ENCODE measurements at places on chromosomes 11 and 22.

- DNase-seq = no peak
Measured at GRCh38 chr11:121958971-121959325, 157.1 kb downstream of the BLID start.

GRCh38 chr11:71500601-71501021 lies 26.5 kb upstream of the KRTAP5-7 start:
- DNase-seq = no peak

- DNase-seq = no peak
Measured at GRCh38 chr11:134481135-134481534, 69.1 kb upstream of the B3GAT1 start.

DNA sequence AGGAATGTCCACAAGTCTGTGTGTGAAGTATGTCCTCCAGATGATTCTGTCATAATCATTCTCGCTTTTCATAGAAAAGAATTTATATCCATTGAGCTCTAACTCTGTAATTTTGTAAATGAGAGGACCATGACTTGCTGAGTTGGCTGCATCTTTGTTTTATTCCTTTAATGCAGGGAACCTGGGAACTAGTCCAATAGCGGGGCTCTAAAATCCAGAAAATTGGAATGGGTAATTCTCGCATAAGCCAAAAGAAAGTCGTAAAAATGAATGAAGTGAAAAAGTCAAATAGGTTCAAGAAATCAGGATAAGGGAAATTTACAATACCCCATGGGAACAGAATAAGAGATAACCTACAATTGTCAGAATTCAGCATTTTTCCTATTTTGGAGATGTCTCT lies 232.5 kb downstream of the RAB38 start:
- DNase-seq = no peak

GRCh38 chr22:19659805-19660345 lies 54.4 kb upstream of the SEPTIN5 start:
- no peak for DNase-seq

GRCh38 chr11:11149671-11150459 lies 203.2 kb downstream of the CSNK2A3 start:
- no peak for DNase-seq

DNA sequence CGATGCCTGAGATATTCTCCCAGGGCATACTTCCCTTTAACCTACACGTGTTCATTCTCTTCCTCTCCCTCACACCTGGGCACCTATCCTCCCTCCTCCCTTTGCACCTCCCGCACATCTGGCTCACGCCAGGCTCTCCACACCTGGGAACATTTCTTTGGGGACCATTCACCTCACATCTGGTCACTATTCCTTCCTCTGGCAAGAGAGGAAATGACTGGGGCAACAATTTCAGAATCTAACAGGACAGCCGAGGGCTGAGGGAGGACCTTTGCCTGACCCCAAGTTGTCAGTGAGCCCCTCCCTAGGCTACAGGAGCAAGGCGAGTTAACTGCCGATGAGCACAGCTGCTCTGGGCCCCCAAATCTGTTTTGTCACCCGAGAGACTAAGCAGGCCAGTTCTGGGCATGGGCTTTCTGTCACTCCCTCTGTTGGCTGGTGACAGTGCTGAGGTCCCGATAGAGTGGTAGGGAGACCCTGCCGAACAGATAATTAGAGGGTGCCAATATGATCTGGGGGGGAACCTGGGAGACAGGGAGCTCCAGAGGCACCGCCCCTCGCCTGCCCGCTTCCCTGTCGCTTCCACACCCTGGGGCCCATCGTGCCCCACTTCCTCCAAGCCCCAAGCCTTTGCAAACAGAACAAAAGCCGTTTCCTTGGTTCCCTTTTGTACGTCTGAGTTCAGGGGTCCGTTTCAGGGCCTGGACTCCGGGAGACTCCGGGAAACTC lies 45.6 kb downstream of the EIF3F start:
- no peak for DNase-seq

GRCh38 chr11:36162883-36163434 lies 126.3 kb downstream of the COMMD9 start:
- no peak for DNase-seq

GRCh38 chr11:16785520-16786128 lies 47.2 kb downstream of the C11orf58 start:
- peak; percentile 82 for DNase-seq

GRCh38 chr22:31618471-31619176 lies 43.4 kb downstream of the PISD start:
- DNase-seq = no peak

DNA sequence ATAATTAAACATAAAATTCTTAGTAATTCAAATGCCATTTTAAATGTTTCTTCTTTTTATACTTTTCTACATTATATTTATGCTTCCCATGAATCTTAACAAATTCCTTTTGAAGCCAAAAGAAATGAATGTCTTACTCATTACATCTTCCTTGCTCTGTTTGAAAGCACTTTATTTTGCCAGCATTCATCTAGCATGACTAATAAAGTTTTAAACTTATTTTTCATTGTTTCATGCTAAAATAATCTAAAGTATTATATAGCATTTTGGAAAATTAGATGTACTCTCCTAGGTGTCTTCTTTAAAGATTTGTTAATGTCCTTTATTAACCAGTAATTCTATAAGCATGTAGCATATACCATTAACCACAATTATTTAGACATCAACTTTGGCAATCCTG lies 9.7 kb upstream of the PIWIL4 start:
- no peak for DNase-seq

GRCh38 chr11:77100166-77101042 lies 2.2 kb upstream of the OMP start:
- no peak for DNase-seq

DNA sequence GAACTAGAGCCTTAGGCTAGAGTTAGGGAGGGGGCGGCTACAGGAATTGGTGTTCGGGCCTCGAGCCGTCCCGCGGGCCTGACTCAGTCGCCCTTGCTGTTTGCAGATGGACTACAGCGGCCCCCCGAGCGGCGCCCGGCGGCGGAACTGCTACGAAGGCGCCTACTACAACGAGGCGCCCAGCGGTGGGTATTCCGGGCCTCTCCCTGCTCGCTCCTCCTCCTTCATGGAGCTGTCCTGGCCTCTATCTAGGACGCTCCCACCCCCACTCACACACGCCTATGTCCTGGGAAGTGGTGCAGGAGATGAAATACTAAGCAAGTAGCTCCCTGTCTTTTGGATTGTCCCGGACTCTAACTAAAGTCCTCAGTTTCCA lies 1.4 kb downstream of the MYOD1 start:
- no peak for DNase-seq

- no peak for DNase-seq
Measured at GRCh38 chr11:38246451-38246850, 1648.4 kb upstream of the RAG2 start.

GRCh38 chr11:40722179-40722795 lies 737.2 kb downstream of the LRRC4C start:
- DNase-seq = no peak

- DNase-seq = no peak
Measured at GRCh38 chr11:94741022-94741679, 27.0 kb upstream of the AMOTL1 start.

GRCh38 chr11:127926721-127927120 lies 660.6 kb downstream of the ETS1 start:
- no peak for DNase-seq

DNA sequence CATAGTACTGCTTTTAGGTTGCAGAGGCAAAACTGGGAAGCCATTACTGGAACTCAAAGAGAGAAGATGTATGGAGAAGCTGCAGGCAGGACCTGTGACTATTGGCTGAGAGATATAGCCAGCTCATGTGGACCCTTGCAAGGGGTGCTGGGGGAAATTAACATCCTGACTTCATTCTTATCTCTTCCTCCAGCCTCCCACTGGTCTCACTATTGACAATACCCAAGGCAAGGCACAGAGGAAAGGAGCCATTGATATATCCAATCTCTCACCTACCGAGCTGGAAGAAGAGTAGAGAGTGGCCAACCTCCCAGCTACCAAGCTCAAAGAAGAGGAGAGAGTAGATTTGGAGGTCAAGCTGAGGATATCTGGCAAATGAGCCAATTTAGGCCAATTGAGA lies 36.8 kb upstream of the ZBED5 start:
- no peak for DNase-seq

DNA sequence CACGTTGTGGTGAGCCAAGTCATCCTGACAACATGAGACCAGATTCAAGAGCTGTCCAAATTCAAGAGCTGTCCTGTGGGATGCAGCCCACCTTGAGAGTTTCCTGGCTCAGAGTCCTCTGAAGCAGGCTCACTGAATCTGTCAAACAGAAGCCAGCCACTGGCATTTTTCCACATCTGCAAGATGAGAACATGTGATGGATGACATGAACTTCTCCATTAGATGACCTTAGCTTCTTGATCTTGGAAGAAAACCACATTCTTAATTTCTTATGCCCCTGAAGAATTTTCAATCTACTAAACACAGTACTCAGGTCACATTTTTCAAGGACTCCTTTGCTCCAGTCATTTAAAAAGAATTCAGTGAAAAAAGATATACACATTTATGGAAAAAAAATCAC lies 291.0 kb downstream of the GUCY1A2 start:
- DNase-seq = no peak

- DNase-seq = no peak
Measured at GRCh38 chr11:2441171-2441570, 3.1 kb downstream of the TRPM5 start.

DNA sequence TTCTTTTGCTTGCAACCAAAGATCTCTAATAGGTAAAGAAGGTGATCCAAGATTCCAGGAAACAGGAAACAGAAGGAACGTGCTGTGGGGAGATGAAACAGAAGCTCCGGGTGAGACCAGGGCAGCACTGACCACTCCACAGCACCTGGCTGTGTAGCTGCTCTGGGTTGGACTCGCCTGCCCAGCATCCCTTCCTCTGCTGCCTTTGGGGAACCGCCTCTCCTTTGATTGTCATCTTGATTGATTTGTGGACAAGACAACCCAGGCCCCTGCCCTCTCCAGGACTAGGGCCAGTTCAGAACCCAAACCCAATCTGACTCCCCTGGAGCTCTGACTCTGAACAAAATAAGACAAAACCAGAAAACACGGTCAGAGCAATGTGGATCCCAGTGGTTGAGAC lies 14.7 kb upstream of the APOBEC3A start:
- DNase-seq = no peak

GRCh38 chr22:17119481-17120202 lies 1.5 kb downstream of the TMEM121B start:
- DNase-seq = no peak

DNA sequence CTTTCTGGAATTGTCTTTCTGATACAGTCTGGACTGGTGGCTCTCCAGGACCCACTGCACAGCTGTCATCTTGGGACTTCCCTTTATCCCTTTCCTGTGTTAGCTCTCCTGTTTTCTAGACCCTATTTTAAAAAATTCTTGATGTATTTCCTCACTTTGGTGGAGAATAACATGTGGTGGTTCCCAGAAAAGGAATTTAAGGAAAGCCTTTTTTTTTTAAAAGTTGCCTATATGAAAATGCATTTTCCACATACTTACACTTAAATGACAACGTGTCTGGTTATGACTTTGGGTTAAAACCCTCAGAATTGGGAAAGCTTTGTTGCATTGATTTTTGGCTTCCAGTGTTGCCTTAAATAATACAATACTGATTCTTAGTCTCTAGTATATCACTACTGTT lies 400.7 kb downstream of the TMEM135 start:
- DNase-seq = no peak

- DNase-seq = no peak
Measured at GRCh38 chr11:66420671-66421476, at the start of gene NPAS4. Gene NPAS4 (plus strand): TSS chr11:66421035. CDS start chr11:66421180, 145 bp downstream.

- DNase-seq = peak; percentile 66
Measured at GRCh38 chr22:23070418-23071229, at the start of gene GNAZ. Gene GNAZ (plus strand): TSS chr22:23070519. CDS start chr22:23095696, 25,177 bp downstream.

DNA sequence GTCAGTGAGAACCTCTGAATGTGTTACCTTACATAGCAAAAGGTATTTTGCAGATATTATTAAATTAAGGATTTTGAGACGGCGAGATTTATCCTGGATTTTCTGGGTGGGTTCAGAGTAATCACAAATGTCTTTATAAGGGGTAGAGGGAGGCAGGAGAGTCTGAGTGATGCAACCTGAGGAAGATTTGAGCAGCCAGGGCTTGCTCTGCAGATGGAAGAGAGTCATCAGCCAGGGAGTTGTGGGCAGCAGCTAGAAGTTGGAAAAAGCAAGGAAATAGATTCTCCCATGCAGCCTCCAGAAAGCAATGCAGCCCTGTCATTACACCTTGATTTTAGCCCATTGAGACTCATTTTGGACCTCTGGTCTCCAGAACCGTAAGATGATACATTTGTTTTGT lies 4.1 kb upstream of the WDR74 start:
- DNase-seq = no peak

DNA sequence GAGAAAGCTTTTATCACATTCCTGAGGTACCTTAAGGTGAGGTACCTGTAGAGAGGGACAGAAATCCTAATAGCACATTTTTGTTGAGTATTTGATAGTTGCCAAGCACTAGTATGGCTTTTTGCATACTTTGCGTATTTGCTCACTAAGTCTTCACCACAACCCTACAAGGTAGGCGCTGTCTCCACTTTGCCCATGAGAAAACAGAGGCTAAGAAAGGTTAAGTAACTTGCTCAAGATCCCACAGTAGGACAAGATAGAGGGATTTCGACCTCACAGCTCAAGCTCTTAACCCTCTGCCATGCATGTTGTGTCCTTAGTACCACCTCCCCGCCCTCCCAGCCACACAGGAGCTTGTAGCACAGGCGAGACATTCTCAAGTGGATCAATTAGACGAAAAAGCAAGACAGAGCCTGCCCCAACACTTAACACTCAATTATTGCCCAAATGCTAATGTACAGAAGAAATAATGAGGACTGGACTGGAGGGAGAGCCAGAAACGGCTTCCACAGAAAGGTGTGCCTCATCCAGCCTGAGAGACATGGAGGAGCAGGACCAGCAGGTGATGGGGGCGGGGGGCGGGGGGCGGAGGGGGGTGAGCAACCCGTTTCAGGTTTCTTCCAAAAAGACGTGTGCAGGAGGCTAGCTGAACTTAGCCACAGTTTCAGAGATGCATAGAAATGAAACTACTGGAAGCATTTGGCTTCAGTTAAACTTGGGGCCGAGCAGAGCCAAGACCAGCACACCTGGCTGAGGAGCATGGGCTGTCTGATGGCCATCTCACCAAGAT lies 26.7 kb upstream of the CD44 start:
- DNase-seq = no peak
